Progenitor cell of endocrine pancreas (in vitro differentiated cells): ENCODE measurements at places on chromosomes 4 and X. TPM values are rescaled to one million over a fixed set of nuclear protein-coding genes. Genes with fewer than 3 reads are reported as not detected.
A peak's percentile ranks its signal among the peaks of the same experiment; 100 is the strongest.

MAGEA4 gene
- not detected in 2 replicates for total RNA-seq

- no peak overlapping the region for H3K4me3 ChIP-seq
- H3K27ac ChIP-seq = no peak overlapping the region
- H3K27me3 ChIP-seq = no peaks in the 10 kb centered on the region
- H3K36me3 ChIP-seq = no peaks in the 10 kb centered on the region
- H3K4me1 ChIP-seq = peaks cover 4% of the 10 kb centered on the region
These were observed 195.7 kb upstream of the ANK2 start for GRCh38 chr4:112853662-112854256.

RIBC1 gene
- total RNA-seq = 3.2 and 3.4 TPM in 2 replicates

SOWAHB gene
- total RNA-seq = 4.3 and 4.9 TPM in 2 replicates

DNA sequence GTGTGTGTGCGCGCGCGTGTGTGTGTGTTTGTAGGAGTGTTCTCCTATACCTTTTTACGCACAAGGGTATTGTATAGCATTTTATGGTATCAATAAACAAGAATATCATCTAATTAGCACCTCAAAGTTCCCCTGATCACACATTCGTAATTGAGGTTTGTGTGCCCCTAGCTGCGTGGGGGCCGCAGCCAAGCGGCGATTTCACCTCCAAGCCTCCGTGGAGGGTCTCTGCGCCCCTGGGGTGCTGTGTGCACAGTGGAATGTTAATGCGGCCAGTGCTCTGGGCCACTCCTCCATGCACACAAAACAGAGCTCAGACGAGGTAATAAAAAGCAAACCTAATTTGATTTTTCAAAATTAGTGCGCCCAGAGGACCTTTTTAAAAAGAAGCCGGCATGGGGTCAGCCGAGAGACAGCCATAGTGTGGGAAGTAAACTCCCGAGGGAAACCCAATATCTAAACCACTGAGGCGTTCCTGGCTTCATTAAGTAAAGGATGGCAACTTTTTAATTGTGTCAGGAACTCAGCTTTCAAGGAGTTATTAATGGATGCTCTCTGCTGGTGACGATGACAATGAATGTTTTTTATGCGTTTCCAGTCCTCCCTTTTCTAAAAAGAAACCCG is 110.6 kb downstream of the SORCS2 start:
- peaks cover 57% of the 10 kb centered on the region for H3K27me3 ChIP-seq
- no peak overlapping the region for H3K4me3 ChIP-seq
- no peak overlapping the region for H3K27ac ChIP-seq
- no peak for DNase-seq
- H3K4me1 ChIP-seq = peaks cover 5% of the 10 kb centered on the region

- peaks cover 30% of the 10 kb centered on the region for H3K4me1 ChIP-seq
- H3K27ac ChIP-seq = no peak overlapping the region
- no peaks in the 10 kb centered on the region for H3K27me3 ChIP-seq
- no peaks in the 10 kb centered on the region for H3K36me3 ChIP-seq
- H3K4me3 ChIP-seq = peak overlapping the region; percentile 77
- DNase-seq = no peak
These were observed 2.5 kb downstream of the GALNT7 start for GRCh38 chr4:173171098-173171497.

GRCh38 chrX:116726806-116727205 is 264.0 kb upstream of the CT83 start:
- DNase-seq = no peak
- no peaks in the 10 kb centered on the region for H3K27me3 ChIP-seq
- H3K4me3 ChIP-seq = no peak overlapping the region
- no peak overlapping the region for H3K27ac ChIP-seq
- no peaks in the 10 kb centered on the region for H3K36me3 ChIP-seq
- H3K4me1 ChIP-seq = no peaks in the 10 kb centered on the region

GRCh38 chr4:57083090-57083489 is 27.1 kb downstream of the IGFBP7 start:
- no peaks in the 10 kb centered on the region for H3K27me3 ChIP-seq
- H3K27ac ChIP-seq = no peak overlapping the region
- peaks cover 34% of the 10 kb centered on the region for H3K4me1 ChIP-seq
- no peak for DNase-seq
- no peak overlapping the region for H3K4me3 ChIP-seq
- H3K36me3 ChIP-seq = no peaks in the 10 kb centered on the region

DNA sequence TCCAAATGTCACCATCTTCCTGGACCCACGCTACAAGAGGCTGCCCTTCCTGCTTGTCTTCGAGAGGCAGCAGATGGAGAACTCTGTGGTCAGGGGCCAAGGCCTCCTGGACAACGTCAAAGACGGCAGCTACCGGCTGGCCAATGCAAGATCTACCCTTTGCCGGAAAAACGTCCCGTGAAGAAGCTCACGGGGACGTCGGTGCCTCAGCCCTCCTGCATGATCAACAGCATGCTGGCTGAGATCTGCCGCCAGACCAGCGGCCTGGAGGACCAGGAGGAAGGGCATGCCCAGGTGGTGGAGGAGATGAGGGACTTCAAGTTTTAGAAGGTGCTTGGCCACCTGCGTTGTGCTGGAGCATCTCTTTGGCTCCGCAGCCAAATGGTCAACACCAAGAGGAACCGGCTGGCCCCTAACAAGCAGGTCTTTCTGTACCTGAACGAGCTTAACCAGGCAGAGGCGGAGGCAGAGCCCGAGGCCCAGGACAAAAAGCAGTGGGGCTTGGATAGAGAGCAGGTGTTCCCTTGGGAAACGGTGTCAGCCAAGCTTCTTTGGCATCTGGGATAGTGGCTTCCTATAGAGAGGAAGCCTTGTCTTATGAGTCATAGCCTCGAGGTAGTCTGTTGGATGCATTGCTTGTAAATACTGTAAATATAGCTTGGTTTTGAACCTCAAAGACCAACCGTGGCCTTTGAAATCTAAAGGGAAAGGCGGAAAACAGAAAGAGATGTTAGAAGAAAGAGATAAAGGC is 94.8 kb upstream of the ELOVL6 start:
- no peaks in the 10 kb centered on the region for H3K4me1 ChIP-seq
- peaks cover 3% of the 10 kb centered on the region for H3K27me3 ChIP-seq
- no peak overlapping the region for H3K4me3 ChIP-seq

DNA sequence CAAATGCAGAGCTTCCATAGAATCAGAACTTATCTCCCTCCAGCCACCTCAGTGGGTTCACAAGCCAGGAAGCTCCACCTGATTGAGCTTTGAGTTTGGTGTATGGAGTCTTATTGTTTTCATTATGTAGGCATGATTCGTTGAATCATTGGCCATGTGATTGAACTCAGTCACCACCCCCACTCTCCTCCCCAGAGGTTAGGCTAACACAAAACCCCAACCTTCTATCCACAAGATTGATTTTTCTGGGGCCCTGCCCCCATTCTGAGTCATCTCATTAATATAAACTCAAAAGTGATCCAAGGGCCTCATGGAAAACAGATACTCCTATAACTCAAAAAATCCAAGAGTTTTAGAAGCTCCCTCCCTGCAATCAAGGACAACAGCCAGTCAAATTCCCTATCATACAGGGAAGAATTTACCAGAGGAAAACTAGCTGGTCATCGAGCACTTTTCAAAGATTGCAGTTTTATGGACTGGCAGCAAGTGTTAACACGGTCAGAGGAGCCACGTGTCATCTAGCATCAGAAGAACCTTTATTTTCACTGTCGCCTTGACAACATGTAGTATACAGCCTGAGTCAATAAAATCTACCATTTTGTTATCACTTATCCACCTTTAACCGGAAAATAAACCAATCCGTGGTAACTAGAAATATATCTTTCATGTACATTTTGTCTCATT is 35.9 kb upstream of the GUCY1B1 start:
- H3K27me3 ChIP-seq = no peaks in the 10 kb centered on the region
- H3K36me3 ChIP-seq = peaks cover 7% of the 10 kb centered on the region
- no peak for DNase-seq

GRCh38 chrX:109728173-109728535 is 4.9 kb downstream of the ACSL4 start:
- H3K27ac ChIP-seq = no peak overlapping the region
- peaks cover 7% of the 10 kb centered on the region for H3K4me1 ChIP-seq
- no peak for DNase-seq
- peaks cover 12% of the 10 kb centered on the region for H3K36me3 ChIP-seq
